ENCODE measurements at places on chromosomes 3 and 15.

DNA sequence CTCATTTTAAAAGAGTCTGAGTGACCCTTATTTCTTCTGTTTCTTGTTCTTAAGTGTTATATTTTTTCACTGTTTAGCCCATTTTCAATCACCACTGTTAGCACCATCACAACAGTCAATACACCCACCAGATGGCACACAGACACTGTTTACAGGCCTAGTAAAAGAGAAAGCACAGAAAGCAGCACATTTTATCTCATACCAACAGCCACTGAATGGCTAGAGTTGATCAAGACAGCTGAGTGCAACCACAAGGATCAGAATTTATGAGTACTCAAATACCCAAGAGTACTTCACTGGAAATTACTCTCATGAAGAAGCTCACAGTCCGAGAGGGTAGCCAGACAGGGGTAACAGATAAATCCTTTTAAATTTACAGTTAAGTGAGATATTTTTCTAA, 127.0 kb downstream of the TFDP2 start:
- DNase-seq, result peak; percentile 74

DNA sequence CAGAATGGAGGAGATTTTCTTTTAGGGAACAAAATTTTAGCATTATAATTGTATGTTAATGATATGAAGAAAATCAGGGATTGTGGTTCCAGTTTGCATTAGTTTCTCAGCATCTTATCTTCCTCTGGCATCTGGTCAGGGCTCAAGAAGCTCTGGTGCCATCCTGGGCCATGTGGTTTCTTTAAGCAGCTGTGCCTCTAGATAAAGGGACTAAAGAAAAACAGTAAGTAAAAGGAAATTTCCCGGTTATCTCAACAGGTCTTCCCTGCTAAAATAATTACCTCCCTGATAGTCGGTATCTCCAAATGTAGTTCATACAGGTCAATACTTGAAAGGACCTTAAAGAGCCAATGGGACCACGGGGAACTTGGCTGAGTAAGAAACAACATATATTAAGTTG, 375.1 kb upstream of the RBMS3 start:
- no peak for DNase-seq

- no peak for DNase-seq
Observed at GRCh38 chr3:113660896-113661295, 35.5 kb downstream of the USF3 start.

DNA sequence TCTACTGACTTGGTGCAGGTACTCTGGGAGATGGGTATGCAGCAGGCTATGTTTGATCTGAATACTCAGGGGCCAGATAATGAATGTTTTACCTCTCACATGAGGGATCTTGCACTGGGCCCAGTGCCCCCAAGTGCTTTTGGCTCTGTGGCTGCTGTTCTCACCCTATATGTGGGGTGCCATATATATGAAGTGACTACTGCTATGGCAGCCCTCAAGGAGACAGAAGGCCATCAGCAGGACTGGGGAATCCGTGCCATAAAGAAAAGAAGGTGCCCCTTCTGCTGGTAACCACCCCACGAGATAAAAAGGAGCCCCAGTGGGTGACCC, 302.1 kb downstream of the ZPLD1 start:
- DNase-seq, result no peak

- no peak for DNase-seq
Observed at GRCh38 chr15:56598991-56599390, 134.1 kb upstream of the MNS1 start.

GRCh38 chr3:195699388-195699771, 21.4 kb upstream of the MUC20 start:
- no peak for DNase-seq

- DNase-seq, result no peak
Observed at GRCh38 chr3:127207727-127208482, 15.0 kb downstream of the PRR23E start.

GRCh38 chr3:12484983-12485327, 675 bp downstream of the TSEN2 start:
- DNase-seq, result no peak

- DNase-seq, result no peak
Observed at GRCh38 chr3:197256836-197257444, 41.5 kb downstream of the DLG1 start.

GRCh38 chr3:129947538-129948240, 26.8 kb upstream of the TRH start:
- DNase-seq, result peak; percentile 31

DNA sequence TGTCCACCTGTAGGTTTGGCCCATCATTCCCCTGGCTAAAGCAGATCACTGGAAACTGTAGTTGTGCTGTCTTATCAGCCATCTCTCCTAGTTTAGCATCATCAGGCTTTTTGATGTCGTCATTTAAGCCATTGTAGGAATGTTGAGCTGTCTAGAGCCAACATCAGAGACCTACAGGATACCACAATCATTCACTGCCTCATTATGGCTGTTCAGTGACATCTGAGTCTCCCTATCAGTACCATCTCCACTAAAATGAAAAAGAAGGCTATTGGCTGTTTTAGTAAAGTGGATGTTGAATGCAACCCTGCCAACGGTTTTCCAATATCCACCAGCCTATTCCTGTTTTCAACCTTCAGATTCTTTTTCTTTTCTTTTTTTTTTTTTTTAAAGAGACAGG, 29.2 kb downstream of the RLBP1 start:
- DNase-seq, result no peak

DNA sequence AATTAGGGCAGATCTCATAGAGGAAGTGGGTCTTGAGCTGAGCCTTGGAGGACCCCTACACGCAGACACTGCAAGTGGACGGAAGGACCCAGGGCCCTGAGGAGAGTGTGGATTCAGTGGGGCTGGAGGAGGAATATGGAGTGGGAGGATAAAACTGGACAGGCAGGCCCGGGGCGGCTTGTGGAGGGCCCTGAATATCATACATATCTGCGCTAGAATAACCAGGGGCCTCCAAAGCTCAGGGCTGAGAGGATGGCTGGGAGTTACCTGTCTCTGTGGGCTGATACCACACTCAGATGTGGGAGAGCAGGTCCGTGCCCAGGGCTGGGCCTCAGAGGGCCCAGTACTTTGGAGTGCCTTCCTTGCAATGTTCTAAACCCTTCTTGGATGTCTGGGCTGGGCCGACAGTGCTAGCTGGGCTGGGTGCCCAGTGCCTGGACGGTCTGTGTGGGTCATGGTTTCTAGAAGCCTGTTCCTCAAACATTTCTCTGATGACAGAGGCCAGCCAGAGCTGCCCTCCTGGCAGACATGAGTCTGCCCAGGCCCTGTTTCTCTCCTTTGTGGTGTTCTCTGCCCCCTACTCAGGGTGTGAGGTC, 29.6 kb downstream of the CHRD start:
- DNase-seq, result no peak

- no peak for DNase-seq
Observed at GRCh38 chr3:9384141-9384828, 13.1 kb upstream of the SETD5 start.

GRCh38 chr3:50161320-50161719, 6.2 kb downstream of the SEMA3F start:
- no peak for DNase-seq

- DNase-seq, result no peak
Observed at GRCh38 chr3:80606073-80606472, 838.3 kb upstream of the ROBO1 start.

DNA sequence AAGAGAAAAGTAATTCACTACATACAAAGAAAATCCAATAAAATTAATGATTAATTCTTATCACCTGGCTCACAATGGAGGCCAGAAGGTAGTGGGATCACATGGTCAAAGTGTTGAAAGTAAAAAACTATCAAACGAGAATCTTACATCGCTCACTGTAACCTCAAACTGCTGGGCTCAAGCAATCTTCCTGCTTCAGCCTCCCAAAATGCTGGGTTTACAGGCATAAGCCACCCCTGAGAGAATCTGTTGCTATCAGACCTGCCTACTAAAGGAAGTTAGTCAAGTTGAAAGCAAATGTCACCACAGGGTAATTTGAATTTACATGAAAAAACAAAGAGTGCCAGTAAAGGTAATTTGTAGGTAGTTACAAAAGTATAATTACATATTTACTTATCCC, 103.3 kb downstream of the PCCB start:
- DNase-seq, result no peak

DNA sequence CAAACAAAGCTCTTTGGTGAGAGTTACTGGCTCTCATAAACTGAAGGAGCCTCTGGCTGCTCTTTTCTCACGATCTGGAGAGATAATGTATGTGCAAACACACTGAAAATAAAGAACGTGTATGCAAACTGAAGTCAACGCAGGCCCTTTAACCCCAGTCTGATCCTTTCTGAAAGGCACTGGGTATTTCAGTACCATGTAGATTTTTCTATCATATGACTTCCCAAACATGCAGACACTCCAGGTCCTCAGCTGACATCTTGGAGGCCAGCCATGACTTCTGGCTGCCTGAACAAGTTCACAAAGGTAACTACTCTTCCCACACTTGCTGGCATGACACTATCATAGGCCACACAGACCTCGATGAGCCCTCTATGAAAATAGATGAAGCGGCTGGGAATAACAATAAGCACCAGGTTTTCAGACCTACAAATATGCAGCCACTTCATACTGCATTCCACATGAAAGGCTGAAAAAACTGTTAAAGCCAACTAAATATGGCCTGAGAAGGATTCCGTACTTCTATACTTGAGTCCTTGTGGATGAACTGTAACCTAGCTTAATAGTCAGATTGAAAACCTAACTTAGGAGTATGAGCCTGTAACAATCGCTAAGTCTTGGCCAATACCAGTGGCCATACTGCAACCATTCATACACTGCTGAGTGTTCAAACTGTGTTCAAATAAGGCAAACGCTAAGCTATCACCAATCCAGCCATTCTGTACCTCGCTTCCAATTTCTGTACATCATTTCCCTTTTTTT, 121.3 kb downstream of the THRB start:
- no peak for DNase-seq

- no peak for DNase-seq
Observed at GRCh38 chr3:60552581-60552980, 698.7 kb downstream of the FHIT start.

DNA sequence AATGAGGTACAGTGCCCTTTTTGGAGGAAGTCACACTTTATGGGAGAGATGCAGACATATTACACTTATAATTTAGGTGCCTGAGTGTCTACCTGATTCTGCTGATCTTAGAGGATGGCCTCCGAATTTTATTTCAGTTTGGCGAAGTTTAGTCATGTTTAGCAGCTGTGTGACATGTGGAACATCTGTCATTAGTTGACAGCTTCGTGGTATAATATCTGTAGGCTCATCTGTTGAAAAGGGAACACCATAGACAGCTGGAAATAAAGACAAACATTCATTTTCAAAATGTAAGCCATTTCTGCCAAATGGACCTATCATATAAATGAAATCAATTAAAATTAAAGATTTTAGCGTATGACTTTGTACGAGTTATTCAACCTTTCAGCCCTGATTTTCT, 165.4 kb downstream of the CFAP20DC start:
- DNase-seq, result no peak

DNA sequence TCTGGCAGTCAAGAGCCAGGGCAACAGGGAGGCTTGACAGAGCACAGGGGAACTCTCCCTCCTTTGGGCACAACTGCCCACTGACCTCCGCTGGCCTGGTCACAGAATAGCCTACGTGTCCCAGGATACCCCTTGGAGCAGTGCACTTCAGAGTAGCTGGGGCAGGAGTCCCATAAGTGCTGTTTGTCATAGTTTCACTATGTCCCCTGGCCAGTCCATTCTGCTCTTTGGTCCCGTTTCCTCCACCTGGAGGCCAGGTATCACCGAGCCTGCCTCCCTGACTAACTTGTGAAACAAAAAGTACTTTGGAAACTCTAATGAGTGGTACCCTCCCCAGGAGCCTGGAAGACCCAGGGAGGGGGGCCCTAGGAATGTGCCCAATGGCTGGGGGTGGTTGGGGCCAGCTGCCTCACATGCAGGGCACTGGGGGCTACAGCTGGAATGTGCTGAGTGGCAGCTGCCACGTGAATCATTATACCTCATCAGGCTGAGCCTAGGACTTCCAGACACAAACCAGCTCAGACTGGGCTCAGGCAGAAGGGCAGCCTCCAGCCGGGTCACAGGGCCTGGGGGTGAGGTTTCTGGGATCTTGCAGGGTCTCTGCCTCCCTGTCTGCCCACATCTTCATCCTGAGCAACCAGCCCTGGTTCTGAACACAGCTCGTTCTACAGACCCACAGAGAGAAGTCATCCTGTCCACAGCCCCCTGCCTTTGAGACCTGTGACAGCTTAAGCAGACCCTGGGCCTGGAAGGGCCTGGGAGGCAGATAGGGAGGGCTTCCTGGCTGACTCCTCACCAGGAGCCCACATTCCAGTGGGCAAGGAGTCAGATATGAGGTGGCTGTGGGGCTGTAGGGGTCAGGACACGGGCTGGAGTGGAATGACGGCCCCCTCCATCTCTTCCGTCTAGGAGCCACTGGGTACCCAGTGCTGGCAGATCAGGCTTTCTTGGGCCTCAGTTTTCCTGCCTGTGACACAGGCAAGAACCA, 914 bp upstream of the PTH1R start:
- DNase-seq, result no peak

DNA sequence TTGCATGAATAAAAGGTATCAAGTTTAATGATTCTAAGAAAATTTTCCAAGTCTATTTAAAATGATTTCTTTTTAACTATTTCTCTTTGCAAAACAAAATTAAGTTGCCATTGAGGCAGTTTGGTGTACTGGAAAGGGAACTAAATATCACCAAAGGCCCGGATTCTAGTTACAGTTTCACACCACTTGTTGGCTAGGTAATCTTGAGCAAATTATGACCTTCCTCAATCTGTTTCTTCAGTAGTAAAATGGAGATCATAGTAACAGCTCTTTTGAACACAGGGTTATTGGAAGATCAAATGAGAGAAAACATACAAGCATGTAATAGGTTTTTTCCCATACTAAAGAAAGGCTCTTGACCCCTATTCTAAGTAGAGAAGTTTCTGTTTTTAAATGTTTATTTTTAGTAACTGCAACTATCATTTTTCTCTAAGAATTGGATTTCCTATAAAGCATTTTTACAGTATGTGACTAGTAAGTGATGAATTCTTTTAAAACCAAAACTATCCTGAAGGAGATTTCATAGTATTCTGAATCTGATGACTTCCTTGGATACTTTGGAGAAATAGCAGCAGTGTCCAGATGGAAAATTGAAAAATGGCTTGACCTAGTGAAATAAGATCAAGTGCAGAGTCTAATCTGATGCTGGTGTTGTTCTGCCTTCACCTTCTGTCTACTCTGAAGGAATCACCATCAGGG, 15.7 kb downstream of the SCAANT1 start:
- DNase-seq, result no peak

DNA sequence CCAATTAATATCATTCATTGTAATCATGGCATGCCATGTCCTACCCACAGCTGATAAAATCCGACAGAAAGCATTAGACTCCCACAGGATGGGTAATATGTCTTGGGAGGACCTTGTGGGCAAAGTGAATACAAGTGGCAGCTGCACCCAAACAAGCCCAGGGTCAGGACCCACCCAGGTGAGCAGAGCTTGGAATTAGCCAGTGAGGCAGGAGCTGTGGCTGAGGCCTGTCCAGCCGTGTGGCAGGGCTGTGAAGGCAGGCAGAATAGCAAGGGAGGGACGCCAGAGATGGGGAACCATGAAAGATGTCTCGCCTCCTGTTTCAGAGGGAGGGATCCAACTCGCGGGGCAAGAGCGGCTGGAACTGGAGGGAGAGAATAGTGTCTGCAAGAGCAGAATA, 74.5 kb downstream of the PPCDC start:
- no peak for DNase-seq

Data from GF-D8 (cell line).